ENCODE measurements at places on chromosomes 12 and 14.

DNA sequence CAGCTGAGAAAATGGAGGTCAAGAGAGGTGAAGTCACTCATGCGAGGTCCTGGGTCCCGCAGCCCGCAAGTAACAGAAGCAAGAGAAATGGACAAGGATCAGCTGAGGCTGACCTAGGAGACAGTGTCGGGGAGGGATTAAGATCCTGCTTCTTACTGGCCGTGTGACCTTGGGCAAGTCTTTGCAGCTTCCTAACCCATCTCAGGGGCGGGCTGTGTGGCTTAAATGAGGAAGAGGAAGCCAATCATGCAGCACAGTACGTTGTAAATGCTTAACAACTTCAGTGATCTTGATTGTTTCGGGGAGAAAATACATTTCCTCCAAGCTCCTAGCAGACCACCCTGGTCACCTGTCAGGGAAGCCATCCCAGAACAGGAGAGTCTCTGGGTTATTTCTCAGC is 7.1 kb upstream of the PGF start:
- DNase-seq: no peak

- no peak for DNase-seq
These were observed 4.5 kb upstream of the HDAC7 start for GRCh38 chr12:47824198-47824597.

GRCh38 chr12:74747305-74747704 is 209.7 kb downstream of the ATXN7L3B start:
- DNase-seq: no peak

DNA sequence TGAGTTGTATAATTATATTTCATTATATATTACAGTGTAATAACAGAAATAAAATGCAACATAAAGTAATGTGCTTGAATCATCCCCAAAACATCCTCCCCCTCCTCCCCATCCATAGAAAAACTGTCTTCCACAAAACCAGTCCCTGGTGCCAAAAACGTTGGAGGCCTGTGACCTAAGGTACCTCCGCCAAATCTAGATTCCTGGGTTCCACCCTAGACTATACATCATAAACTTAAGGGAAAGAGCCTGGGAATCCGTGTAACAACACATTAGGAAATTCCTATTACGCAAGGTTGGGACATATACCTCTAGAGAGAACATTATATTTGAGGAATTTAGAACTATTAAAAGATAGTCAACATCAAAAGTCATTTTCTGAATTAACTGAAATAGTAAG is 38.0 kb downstream of the SPPL3 start:
- DNase-seq: no peak

GRCh38 chr12:122097927-122098756 is 19.6 kb downstream of the MLXIP start:
- peak; percentile 80 for DNase-seq

- no peak for DNase-seq
These were observed 838.6 kb downstream of the BCL11B start for GRCh38 chr14:98433436-98433835.

All from NCI-H510A (cell line).